Transverse colon (tissue), 4 donors: ENCODE measurements at places on chromosomes 2 and 18.

- DNase-seq = no peak
These were observed 257.3 kb upstream of the SESTD1 start for GRCh38 chr2:179521944-179522343.

GRCh38 chr2:172667581-172668325, 67.9 kb upstream of the RAPGEF4 start:
- DNase-seq = no peak

GRCh38 chr2:48320742-48321141, 209.2 kb upstream of the STON1 start:
- DNase-seq = no peak

DNA sequence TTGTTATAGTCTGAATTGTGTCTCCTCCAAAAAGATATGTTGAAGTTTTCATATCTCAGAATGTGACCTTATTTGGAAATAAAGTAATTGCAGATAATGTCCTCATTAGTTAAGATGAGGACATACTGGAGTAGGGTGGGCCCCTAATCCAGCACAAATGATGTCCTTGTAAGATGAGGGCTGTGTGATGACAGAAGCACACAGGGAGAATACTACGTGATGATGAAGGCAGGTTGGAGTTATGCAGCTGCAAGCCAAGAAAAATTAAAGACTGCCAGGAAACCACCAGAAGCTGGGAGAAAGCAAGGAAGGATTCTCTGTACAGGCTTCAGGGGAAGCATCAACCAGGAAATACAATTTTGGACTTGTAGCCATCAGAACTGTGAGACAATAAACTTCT, 58.3 kb upstream of the PNPT1 start:
- DNase-seq = no peak

DNA sequence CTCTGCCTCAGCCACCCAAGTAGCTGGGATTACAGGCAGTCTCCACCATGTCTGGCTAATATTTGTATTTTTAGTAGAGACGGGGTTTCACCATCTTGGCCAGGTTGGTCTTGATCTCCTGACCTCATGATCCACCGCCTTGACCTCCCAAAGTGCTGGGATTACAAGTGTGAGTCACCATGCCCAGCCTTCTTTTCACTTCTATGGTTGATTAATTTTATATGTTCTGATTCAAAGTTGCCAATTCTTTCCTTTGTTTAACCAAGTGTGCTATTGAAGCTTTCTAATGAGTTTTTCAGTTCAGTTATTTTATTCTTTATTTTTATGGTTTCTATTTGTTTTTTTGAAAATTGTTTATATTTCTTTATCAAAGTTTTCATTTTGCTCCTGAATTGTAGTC, 133.1 kb upstream of the KCNJ3 start:
- no peak for DNase-seq
